Chondrocyte (in vitro differentiated cells): ENCODE measurements at places on chromosomes 1 and 21. TPM values are rescaled to one million over a fixed set of nuclear protein-coding genes. Genes with fewer than 3 reads are reported as not detected.

Gene MLLT11
- total RNA-seq = 42.8 to 49.9 TPM (median 42.8 TPM) in 3 replicates

Gene RIMS3
- total RNA-seq = 4.8 to 26.3 TPM (median 26.0 TPM) in 3 replicates

Gene ALX3
- total RNA-seq = not detected in 3 replicates

Gene RAB42
- total RNA-seq = 1.3 to 2.6 TPM (median 2.3 TPM) in 3 replicates

Gene ARHGEF16
- total RNA-seq = 1.1 to 4.1 TPM (median 2.0 TPM) in 3 replicates

Gene LMX1A
- total RNA-seq = not detected in 3 replicates

Gene HRNR
- not detected in 3 replicates for total RNA-seq

Gene CCDC181
- total RNA-seq = 0.80 to 1.2 TPM (median 0.90 TPM) in 3 replicates

- no peak for DNase-seq
- peaks cover 8% of the 10 kb centered on the region for H3K27me3 ChIP-seq
- H3K36me3 ChIP-seq = peaks cover 14% of the 10 kb centered on the region
- no peak overlapping the region for H3K4me3 ChIP-seq
Measured at GRCh38 chr1:154574716-154575115, 7.1 kb downstream of the CHRNB2 start.

GRCh38 chr1:234769986-234770795 lies 160.2 kb upstream of the IRF2BP2 start:
- H3K36me3 ChIP-seq = peaks cover 2% of the 10 kb centered on the region
- H3K4me1 ChIP-seq = peaks cover 37% of the 10 kb centered on the region
- H3K27ac ChIP-seq = no peak overlapping the region
- H3K27me3 ChIP-seq = no peaks in the 10 kb centered on the region

GRCh38 chr1:67987046-67987799 lies 63.2 kb downstream of the DIRAS3 start:
- H3K4me3 ChIP-seq = no peak overlapping the region
- no peak for DNase-seq
- H3K4me1 ChIP-seq = no peaks in the 10 kb centered on the region
- no peak overlapping the region for H3K27ac ChIP-seq
- H3K36me3 ChIP-seq = no peaks in the 10 kb centered on the region

DNA sequence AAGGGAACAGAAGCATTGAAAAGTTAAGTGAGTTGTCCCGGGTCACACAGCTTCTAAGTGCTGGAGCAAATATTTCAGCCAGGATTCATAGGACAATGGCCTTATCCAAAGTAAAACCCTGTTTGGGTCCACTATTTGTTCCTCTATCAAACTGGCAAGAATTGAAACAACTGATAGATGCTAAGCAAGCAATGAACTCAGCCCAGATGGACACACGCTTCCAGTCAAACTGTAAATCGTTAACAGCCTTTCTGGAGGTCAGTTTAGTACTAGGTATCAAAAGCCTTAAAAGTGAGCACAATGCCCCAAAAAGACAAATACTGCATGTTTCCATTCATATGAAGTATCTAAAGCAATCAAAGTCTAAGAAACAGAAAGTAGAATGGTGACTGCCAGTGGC lies 779 bp upstream of the SVBP start:
- H3K27me3 ChIP-seq = no peaks in the 10 kb centered on the region
- H3K4me3 ChIP-seq = peak overlapping the region; percentile 68
- no peak for DNase-seq
- no peak overlapping the region for H3K27ac ChIP-seq
- peaks cover 40% of the 10 kb centered on the region for H3K4me1 ChIP-seq

DNA sequence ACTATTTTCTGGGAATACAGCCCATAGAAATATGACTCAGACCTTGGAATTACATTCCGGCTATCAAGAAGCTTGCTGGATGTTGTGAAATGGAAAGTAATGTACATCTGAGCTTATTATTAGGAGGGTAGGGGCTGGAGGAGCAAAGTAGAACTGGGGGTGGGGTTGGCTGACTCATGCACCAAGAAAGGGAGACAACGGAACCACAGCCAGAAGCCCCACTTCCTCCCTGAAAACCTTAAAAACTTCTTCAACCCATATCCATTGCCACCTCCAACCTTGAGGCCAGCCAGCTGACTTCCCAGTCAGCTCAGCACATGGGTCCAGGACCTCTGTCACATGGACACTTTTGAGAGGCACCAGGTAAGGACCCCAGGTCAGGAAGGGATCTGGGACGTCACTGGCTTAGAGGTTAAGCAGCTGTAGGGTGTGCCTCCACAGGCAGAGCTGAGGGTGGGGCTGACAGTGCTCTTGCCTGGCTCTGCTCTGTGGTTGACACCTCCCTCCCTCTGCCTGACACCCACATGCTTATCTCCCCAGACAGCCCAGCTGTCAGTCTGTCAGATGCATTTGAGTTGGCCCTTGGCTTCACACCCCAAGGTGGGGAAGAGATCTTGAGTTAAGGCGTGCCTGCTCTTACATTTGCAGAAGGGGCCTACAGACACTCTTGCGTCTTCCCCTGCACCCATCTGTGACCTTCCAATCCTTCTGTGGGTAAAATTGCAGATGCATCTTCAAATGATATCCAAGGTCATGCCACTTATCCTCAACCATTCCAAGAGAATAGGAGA lies 5.7 kb upstream of the ZNF683 start:
- no peak overlapping the region for H3K4me3 ChIP-seq
- no peaks in the 10 kb centered on the region for H3K27me3 ChIP-seq
- H3K4me1 ChIP-seq = peaks cover 31% of the 10 kb centered on the region
- H3K27ac ChIP-seq = peak overlapping the region; percentile 99
- no peaks in the 10 kb centered on the region for H3K36me3 ChIP-seq

DNA sequence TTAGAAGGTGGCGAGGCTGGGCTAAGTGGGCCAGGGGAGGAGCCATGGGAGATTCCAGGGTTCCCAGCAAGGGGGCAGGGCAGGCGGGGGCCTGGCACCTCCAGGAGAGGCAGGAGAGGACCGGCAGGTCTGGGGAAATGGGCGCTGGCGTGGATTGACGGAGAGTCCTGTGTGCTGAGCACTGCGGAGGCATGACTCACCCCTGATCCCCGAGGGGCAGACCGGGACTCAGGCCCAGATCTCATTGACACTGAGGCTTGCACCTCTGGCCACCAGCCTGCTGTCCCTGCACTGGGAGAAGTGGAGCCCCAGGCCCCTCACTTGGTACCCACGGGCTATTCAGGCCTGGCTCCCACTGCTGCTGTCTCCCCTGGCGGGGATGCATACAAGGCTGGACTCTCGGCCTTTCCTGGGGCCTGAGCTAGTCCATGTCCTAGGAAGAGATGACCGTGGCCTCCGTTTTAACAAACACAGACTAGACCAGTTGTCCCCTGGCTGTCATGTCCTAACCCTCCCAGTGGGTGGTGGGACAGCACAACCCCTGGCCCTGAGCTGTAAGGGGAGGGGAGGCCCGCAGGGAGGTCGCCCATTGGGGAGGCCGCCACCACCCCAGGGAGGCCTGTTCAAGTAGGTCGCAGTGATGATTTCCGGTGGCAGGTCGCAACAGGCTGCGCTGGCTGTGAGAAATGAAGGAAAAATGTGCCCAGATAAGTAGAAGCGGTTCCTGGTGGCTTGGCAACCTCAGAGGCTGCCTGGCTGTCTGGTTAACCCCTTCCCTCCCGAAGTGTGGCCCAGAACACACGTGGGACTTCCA lies 39.7 kb downstream of the RIPK4 start:
- peaks cover 1% of the 10 kb centered on the region for H3K36me3 ChIP-seq
- peak; percentile 90 for DNase-seq
- peaks cover 22% of the 10 kb centered on the region for H3K4me1 ChIP-seq
- peak overlapping the region; percentile 90 for H3K27ac ChIP-seq

DNA sequence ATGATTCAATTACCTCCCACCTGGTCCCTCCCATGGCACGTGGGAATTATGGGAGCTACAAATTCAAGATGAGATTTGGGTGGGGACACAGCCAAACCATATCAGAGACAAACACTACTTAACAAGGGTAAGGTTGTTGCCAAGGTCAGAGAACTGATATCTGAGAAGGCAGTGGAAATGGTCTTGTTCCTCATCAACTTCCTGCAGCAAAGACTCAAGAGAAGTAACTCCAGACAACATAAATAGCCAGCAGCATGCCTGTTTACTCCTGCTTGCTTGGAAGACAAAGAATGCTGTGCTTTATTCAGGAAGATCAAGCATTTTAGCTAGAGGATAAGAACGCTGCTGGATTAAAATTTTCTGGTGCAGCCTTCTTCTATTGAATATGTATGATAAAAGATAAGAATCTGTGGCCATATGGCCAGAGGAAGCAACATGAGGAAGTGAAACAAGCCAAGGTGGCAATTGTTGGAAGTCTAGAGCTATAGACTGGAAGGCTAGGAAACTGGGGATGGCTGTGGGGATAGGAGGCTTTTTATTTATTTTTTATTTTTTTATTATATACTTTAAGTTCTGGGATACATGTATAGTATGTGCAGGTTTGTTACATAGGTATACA lies 36.4 kb downstream of the DDAH1 start:
- H3K4me1 ChIP-seq = peaks cover 39% of the 10 kb centered on the region
- peak overlapping the region; percentile 45 for H3K27ac ChIP-seq
- H3K36me3 ChIP-seq = peaks cover 20% of the 10 kb centered on the region
- H3K27me3 ChIP-seq = no peaks in the 10 kb centered on the region
- DNase-seq = no peak

DNA sequence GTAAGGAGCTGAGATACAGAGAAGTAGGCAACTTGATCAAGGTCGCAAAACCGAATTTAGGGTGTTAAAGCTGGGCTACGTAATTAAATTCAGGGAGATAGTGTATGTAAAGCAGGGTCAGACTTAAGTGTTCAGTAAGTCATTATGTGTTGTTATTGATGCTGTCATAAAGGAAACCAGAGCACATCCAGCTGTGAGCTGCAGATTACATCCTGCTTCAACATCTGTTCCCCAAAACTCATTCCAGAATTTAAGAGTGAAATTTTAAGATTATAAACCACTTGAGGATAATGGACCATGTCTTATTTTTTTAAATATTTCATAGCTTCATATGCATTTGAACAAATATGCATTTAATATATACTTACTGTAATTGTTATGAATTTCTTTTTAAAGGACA lies 49.7 kb downstream of the IVNS1ABP start:
- H3K4me3 ChIP-seq = no peak overlapping the region
- no peaks in the 10 kb centered on the region for H3K27me3 ChIP-seq
- DNase-seq = no peak
- H3K4me1 ChIP-seq = peaks cover 13% of the 10 kb centered on the region
- no peak overlapping the region for H3K27ac ChIP-seq
